Occipital lobe (tissue), 3 donors: ENCODE measurements at places on chromosomes 5 and 9. TPM values are rescaled to one million over a fixed set of nuclear protein-coding genes. Genes with fewer than 3 reads are reported as not detected.

DNA sequence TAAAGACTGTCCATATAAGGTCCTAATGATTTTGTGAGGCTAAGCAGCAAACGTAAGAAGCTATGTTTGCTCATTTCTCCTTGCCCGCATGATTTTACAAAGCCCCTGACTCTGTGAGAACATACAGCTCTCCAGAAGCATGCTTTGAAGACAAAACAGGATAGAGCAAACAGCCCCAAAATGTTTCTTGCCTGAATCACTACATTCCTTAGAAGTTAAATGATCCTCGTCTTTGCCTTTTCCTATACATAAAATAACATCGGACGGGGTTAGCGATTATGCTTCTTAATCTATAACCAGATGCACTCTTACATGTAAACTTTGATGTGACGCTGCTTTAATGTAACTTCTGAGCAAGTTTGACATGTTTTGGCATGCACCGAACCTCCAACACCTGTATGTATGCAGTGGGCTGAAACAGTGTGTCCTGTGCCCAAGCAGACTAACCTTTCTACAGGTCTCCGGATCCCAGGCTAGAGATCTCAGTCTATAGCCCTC lies 353.7 kb downstream of the CETN3 start:
- no peak for DNase-seq

Gene PCDHGC5
- total RNA-seq: 6.2 TPM

Gene CCL27
- total RNA-seq: 0.31 TPM

- no peak for DNase-seq
These were observed 30.0 kb upstream of the GSN start for GRCh38 chr9:121237916-121238315.

Gene RPL37
- total RNA-seq: 1,054 TPM

Gene SRD5A1
- total RNA-seq: 51.8 TPM

DNA sequence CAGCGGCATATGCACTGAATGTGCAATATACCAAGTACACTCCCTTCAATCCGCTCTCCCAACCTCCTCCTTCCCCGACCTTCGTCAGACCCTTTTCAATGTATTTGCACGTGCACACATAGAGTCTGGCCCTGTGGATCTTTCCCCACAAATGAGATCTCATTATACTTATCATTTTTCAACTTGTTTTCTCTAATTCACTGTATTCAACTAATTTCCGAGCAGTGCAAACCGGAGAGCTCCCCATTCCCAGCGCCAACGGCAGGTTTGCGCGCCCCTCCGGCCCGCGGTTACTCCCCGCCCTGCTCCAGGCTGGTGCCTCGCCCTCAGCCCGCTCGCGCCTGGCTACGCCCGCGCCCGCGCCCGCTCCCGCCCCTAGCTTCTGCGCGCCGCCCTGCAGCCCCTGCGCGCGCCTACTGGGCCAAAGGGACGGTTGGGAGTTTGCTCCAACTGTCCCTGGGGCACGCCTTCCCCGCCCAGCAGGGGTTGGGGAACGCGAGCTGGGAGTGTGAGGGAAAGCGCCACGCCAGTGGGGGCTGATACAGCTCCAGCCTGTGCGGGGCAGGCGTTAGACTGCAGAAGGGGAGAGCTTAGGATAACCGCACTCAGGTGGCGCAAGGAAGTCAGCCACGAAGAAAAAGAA lies 3.3 kb upstream of the CDC20B start:
- DNase-seq: no peak

- DNase-seq: no peak
These were observed 2.2 kb downstream of the LRRC8A start for GRCh38 chr9:128884164-128884563.

DNA sequence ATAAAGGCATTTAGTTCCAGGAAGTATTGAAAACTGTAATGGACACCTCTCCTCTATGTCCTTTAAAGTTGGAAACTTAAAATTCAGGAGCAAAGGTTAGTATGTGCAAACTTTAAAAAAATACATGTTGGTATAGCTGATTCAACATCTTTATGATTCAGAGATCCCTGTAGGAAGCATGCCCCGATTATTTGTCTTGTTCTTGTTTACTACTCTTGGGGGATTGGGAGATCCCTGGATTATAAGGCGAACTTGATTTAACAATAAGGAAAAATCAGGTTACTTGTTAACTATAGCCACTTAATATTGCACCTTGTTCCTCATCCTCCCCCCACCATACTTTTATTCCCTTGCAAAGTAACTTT lies 1.7 kb downstream of the F2RL1 start:
- no peak for DNase-seq

DNA sequence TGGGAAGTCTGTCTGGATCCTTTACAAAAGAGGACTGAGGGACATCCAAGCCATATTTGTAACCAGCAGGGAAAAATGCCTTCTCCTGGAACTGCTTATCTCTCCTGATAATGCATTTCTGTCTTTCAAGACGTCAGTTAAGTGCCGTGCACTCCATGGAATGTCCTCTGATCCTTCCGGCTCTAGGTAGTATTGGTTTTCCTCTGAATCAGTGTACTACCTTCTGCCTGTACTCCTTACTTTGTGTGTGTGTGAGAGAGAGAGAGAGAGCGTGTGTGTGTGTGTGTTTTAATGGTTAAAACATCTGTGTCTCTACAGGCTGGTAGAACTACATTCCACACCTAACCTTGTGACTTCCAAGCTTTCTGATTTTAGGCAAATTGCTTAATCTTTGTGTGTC lies 89.9 kb downstream of the PIP5K1B start:
- no peak for DNase-seq
